ENCODE measurements at places on chromosomes 6 and 20.

GRCh38 chr20:51553897-51554486 lies 11.5 kb upstream of the NFATC2 start:
- no peak for DNase-seq

GRCh38 chr6:166633732-166634535 lies 6.9 kb upstream of the RPS6KA2 start:
- no peak for DNase-seq

DNA sequence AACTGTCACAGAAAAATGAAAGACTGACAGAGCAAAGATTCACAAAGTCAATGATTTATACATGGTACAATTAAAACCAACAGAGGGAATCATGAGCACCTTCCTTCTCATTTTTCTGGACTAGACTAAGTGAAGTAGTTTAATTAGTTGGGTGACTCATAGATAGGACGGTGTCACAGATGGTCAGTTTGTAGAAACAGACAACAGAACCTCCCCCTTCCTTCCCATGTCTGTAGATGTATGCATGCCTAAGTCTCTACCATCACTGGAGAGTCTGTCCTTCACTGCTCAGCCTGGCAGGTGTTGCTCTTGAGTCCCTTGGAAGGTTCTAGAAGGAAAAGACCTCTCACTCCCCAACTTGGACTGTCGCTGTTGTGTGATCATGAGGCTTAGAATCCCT lies 75.4 kb upstream of the EEF1E1 start:
- no peak for DNase-seq

- no peak for DNase-seq
Observed at GRCh38 chr20:1298888-1299511, 29.9 kb downstream of the SDCBP2 start.

DNA sequence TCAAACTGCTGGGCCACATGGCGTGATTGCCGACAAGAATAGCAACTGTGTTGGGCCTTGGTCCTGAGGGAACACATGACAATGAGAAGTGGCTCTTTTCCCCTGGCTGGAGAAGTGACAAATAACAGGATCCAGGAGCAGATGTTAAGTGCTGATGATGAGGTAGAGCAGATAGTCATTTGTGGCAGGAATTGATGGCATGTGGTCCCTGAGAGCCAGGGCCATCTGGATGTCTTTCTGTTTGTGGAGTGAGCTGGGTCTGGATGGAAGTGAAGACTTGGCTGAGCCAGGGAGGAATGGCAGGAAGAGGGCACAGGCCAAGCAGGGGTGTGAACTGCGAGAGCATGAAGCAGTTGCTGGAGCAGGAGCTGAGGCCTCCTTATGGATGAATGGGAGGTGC lies 67.8 kb downstream of the SCAND1 start:
- DNase-seq: no peak

GRCh38 chr6:6414931-6415330 lies 94.5 kb upstream of the F13A1 start:
- DNase-seq: no peak

- no peak for DNase-seq
Observed at GRCh38 chr20:55478724-55479450, 526.4 kb downstream of the CBLN4 start.

- no peak for DNase-seq
Observed at GRCh38 chr6:169158174-169158573, 95.5 kb downstream of the THBS2 start.

GRCh38 chr6:64294034-64294433 lies 658.4 kb downstream of the PHF3 start:
- no peak for DNase-seq

- no peak for DNase-seq
Observed at GRCh38 chr6:69138148-69138547, 503.1 kb downstream of the ADGRB3 start.

DNA sequence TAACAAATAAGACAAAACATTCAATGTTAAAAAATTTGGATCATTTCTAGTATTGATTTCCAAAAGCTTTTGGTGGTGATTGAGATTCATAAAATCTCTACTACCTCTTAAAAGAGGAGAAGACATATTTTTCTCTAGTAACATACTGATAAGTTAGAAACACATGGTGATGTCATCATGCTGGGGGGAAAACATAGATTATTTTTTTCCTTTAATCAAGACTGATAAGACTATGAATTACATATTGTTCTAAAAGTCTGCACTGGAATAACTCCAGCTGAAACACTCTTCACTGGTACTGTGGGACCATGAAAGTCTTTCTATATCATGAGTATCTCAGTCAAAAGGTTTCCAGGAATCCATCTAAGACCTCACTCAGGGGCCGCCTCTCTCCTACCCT lies 515.8 kb downstream of the PRKN start:
- DNase-seq: no peak

GRCh38 chr6:160353950-160354496 lies 5.8 kb downstream of the SLC22A3 start:
- DNase-seq: no peak

- no peak for DNase-seq
Observed at GRCh38 chr6:24401458-24401857, 1.3 kb upstream of the MRS2 start.

DNA sequence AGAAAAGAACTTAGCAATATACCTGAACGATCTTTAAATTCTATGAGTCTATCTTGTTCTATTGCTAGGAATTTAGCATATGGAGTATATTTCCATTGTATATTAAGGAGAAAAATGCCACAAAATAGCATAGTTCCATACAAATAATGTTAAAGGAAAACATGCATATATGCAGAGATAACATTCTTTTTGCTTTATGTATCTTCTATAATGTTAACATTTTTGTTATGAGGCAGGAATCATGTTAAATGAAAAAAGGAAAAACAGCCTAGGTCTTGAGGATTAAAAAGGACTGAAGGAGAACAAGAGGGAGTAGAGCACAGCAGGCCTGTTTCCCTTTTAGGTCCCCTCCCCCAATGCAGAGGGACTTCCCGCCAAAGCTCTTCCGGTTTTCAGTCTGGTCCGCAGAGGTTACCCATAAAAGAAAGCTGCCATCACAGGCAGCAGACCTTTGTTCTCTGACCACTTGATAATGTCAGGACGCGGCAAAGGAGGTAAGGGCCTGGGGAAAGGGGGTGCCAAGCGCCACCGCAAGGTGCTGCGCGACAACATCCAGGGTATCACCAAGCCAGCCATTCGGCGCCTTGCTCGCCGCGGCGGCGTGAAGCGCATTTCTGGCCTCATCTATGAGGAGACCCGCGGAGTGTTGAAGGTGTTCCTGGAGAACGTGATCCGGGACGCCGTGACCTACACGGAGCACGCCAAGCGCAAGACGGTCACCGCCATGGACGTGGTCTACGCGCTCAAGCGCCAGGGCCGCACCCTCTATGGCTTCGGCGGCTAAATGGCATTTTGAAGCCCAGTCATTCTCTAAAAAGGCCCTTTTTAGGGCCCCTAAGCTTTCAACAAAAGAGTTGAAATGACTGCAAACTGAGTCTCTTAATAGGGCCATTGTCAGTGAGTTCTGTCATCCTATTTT lies 108.4 kb upstream of the PRSS16 start:
- no peak for DNase-seq

DNA sequence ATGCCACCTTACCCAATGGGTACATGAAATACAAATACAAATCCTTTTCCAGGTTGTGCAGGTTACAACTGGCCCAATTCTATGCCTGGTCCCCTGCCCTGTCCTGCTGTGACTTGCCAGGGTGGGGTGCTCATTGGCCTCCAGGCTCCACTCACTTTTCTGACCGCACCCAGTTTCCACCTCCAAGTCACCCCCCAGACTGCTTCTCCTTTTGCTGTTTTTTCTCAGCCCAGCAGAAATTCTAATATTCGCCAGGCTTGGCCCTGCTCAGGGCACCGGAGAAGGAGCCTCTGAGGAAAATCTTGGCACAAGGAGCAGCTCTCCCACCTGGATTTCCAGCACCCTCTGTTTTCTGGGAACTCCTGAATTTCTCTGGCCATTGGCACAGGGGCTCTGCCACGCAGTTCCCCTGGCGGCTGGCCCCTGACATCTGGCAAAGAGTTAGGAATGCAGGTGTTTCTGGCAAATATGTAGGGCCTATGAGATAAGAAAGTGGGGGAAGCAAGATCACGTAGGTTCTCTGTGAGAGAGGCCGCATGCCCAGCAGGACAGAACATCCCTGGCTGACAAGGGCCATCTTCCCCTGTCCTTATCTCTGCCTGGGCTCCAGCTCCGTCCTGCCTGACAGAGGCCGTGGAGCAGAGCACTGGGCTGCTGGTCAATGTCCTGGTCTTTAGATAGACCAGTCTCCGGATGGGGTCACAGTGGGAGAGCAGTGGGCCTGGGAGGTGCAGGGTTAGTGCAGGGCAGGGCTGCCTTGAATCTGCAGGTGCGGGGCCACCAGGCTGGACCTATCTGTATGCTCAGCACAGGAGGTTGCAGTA lies 2.9 kb upstream of the RAET1E start:
- DNase-seq: no peak

GRCh38 chr20:43915211-43916072 lies 790 bp downstream of the TOX2 start:
- no peak for DNase-seq

DNA sequence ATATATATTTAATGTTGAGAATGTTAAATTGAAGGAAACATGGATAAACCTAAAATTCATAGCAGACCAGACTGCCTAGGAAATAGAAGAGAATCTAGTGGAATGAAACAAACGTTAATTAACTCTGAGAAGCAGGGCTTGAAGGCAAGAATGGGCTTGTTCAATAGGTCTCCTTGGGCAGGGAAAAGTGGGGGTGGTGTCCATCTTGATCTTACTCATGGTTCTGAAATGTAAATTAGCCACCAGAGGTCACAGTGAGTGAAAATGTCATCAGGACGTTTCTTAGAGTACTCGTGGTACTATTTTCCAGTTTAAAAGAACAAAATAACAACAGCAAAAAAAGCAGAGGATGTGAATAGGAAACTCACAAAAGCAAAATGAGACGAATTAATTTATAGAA lies 66.8 kb upstream of the BTBD3 start:
- no peak for DNase-seq

DNA sequence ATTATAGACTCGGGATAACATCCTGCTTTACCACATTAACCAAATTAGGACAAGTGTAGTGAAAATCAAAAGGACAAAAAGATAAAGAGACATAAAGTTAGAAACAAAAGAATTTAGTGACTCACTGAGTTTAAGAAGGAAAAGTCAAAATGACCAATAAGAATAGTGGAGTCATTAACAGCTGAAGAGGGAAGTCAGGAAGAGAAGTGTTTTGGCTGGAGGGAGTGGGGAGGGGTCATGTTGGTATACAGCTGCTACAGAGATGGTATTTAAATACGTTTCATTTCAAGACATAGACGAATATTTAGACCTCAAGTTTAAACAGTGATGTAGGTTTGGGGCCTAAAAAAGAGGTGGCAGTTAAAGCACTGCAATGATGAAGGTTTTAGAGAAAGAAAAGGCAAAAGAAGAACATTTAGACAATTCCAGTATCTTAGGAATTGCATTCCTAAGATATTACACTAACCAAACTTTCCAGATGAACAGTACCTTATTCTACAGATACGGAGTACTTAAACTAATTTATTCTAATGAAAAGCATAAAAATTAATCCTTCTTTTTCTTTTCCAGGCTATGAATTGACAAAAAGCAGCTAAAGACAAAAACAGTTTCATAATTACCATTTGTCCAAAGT lies 10.6 kb downstream of the FKBP5 start:
- DNase-seq: no peak

DNA sequence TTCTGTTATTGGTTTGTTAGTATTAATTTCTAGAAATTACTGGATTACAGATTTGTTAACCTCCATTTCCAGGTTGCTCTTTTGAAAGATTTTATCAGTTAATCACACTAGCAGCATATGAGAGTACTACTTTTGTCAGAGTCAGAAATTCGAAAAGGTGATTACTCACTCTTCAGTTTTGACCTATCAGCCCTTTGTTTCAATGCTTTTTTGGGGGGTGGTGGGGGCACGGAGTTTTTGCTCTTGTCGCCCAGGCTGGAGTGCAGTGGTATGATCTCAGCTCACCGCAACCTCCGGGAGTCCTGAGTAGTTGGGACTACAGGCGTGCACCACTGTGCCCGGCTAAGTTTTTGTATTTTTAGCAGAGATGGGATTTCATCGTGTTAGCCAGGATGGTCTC lies 149.2 kb downstream of the JARID2 start:
- DNase-seq: no peak

DNA sequence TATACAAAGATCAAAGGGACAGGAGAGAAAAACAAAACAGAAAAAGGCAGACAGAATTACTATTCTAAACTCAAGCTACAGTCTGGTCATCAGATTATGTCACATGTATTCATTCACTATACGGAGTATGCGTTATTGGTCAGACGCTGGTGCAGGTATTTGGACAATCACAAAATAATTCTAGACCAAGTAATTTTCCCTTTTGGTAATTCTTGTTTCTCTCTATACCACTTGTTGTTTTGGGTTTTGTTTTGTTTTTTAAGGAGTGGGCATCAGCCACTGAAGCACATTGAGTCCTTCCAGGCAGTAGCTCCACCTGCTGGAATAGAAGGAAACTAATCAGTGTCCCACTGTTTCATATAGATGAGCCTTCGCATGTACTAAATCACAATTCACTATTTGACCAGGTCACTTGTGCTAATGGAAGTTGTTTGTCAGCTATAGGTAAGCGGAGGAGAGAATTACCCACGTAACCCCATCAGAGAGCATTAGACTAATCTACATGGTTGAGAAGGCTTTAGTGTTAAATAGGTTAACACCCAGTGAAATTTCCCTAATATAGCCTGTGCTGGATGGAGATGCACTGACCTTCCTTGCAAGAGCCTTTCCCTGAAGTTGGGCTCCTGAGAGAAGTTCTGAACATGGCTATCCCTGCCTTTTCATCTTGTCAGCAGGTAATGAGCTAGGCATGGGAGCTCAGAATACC lies 77.9 kb downstream of the TNFAIP3 start:
- no peak for DNase-seq

- no peak for DNase-seq
Observed at GRCh38 chr20:56511926-56512325, 12.6 kb upstream of the FAM209A start.

- no peak for DNase-seq
Observed at GRCh38 chr6:153623496-153623895, 415.5 kb upstream of the OPRM1 start.

- DNase-seq: no peak
Observed at GRCh38 chr20:33092361-33092760, 12.9 kb downstream of the BPIFB4 start.

DNA sequence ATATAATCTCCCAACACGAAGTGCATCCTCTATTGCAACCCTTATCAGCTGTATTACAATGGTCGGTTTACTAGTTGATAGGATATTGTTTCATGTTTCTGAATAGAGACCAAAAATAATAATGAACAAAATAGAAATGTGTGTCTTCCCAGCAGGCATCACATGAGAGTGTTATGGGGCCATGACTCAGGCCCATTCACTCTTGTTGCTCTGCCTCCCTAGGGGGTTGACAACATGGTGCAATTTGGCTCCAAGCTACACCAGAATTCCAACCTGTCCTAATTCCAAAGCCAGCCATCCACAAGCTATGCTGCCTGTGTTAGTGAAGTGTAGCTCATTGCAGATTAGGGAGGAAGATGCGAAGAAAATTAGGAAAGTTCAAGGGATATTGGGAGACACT lies 13.1 kb upstream of the SAYSD1 start:
- no peak for DNase-seq

DNA sequence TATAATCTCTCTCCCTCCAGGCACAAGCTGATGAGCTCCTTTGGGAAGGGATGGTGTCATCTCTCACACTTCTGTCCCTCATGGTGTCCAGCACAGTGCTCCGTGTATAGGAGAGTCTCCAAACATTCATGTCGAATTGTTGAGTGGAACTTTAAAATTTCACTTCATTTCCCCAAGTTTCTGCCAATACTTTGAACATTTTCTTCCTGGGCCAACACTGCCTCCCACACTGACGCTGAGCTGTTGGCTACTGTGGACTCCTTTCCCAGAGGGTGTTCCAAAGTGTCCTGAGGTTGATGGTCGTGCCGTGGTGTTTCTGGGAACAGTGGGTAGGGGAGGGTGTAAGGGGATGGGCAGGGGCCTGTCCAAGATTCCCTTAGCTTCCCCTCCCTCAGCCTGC lies 122.7 kb downstream of the TIAM2 start:
- DNase-seq: no peak

All from cortex of kidney (tissue), 1 donor.